ENCODE measurements at places on chromosomes 16 and 17.
A peak's percentile ranks its signal among the peaks of the same experiment; 100 is the strongest.

DNA sequence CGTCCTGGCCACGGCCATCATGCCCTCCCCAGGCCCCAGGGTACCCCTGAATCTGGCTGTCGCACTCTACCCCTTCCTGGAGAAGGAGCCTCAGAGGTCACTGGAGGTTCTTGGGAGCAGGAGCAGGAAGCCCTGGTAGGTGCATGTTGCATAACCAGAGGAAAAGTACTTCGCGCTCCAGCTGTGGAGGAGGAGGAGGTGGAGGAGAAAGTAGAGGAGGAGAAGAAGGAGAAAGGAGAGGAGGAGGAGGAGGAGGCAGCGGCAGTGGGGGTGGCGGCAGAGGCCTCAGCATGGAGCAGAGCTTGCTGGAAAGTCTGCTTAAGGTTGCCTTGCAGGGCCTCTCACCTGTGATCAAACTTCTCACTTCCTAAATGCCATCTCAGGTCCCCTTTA, 61.8 kb downstream of the BAIAP2 start:
- peak; percentile 17 for DNase-seq

- no peak for DNase-seq
Observed at GRCh38 chr17:2266045-2266864, 37.3 kb downstream of the SMG6 start.

DNA sequence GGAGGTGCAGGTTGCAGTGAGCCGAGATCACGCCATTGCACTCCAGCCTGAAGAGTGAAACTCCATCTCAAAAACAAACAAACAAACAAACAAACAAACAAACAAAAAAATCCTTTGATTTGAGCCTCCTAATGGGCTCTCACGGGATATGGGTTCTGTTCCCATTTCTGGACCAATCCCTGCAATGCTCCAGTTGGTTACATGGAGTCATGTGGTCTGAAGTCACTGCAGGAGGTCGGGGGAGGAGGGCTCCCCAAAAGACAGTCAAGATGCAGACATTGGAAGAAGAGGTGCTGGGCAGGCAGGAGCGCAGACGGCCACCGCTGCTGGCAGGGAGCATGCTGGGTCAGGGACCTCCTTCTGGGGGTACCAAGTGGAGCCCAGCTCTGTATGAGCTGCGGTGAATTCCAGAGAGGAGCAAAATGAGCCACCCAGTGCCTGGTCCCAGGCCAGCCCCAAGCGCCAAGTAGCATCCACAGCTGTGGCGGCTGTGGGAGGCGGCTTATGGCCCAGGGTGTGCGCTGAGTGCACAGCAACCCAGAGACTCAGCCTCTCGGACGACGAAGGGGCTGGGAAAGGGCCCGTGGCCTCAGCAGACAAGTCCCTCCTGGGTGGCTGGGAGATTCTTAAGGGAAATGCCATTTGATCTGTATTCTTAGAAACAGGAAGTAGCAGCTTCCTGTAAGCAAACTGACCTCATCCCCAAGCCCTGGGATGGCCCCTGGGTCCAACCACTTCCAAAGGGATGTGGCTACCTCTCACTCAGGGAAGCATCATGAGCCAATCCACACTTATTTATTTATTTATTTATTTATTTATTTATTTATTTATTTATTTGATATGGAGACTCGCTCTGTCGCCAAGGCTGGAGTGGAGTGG, 19.6 kb upstream of the ATP2A3 start:
- peak; percentile 58 for DNase-seq

- no peak for DNase-seq
Observed at GRCh38 chr17:34472363-34472762, 107.0 kb upstream of the TMEM132E start.

- DNase-seq, result peak; percentile 86
Observed at GRCh38 chr16:1610071-1610898, 1.6 kb downstream of the IFT140 start.
